ENCODE measurements at places on chromosomes 6 and 20.
A peak's percentile ranks its signal among the peaks of the same experiment; 100 is the strongest.

DNA sequence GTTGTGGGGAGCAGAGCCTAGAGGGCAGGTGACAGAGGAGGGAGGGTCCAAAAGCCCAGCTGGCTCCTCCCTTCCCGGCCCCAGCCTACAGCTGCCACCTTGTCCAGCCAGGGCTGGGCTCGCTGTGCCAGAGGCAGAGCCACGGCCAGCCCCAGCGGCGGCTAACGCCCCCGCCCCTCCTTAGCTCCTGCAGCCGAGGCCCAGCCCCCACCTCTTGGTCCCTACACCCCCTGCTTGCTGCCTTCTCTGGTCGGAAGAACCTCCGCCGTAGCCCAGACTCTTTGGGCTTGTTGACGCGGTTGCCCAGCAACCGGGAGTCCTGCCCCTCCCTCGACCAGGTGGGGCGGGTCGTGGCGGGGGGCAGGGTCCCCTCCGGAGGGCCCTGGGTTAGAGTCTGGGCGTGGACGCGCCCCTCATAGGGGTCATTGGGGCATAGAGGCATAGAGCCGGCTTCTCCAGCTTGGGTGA is 521 bp upstream of the LKAAEAR1 start:
- no peak for DNase-seq

DNA sequence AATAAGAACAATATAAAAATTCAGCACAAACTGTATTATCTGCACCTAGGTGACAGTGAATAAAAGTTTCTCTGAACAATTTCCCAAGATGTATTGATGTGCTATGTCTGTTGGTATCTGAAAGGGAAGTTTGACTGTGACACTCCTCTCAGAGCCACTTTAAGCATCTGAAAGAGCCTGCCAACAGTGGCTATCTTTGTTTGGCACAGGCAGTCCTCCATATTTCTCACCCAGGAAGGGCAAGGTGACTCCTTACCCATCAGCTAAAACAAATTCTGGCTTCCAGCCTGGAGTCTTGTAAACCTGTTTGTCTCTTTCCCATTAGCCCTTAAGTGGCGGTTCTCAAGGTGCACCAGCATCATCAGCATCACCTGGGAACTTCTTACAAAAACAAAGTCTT is 122.4 kb upstream of the VGLL2 start:
- DNase-seq: no peak

DNA sequence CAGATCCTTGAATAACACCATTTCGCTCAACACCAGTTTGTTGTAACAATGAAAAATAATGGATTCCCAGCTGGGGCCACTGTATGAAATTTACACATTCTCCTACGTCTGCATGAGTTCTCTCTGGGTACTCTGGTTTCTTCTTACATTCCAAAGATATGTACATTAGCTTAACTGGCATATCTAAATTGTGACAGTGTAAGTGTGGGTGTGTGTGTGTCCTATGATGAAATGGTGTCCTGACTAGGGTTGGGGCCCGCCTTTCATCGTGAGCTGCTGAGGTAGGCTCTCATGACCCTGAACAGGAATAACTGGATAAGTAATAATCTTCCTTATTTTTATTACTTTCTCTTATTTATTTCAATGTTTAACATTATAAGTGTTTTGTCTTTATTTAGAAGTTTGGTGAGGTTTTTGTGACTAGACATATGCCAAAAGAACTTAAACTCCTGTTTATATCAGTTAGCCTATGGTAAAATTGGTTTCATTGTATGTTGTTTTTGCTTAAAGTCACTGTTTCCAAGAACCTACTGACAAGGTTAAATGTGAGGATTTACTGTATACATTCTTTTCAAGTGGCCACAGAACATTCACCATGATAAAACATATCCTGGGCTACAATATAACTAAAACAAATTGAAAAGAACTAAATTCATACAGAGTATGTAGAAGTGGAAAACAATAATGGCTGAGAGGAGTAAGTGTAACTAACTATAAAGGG is 42.4 kb downstream of the RBL1 start:
- DNase-seq: no peak

DNA sequence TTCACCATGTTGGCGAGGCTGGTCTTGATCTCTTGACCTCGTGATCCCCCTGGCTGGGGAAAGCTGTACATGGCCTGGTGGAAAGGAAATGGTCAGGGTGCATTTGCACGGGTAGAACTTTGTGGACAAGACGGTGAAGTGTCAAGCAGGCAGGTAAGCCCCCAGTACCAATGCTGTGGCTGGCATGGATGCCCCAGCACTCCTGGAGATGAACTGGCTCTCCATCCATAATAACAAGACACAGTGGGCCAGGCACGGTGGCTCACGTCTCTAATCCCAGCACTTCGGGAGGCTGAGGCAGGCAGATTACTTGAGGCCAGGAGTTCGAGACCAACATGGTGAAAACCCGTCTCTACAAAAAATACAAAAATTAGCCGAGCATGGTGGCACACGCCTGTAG is 37.3 kb upstream of the TMEM181 start:
- DNase-seq: no peak

GRCh38 chr20:4613718-4614620 is 107.7 kb upstream of the PRND start:
- no peak for DNase-seq

GRCh38 chr20:61728786-61729770 is 336.6 kb downstream of the TAF4 start:
- no peak for DNase-seq

GRCh38 chr20:37827605-37828004 is 75.3 kb upstream of the VSTM2L start:
- no peak for DNase-seq

DNA sequence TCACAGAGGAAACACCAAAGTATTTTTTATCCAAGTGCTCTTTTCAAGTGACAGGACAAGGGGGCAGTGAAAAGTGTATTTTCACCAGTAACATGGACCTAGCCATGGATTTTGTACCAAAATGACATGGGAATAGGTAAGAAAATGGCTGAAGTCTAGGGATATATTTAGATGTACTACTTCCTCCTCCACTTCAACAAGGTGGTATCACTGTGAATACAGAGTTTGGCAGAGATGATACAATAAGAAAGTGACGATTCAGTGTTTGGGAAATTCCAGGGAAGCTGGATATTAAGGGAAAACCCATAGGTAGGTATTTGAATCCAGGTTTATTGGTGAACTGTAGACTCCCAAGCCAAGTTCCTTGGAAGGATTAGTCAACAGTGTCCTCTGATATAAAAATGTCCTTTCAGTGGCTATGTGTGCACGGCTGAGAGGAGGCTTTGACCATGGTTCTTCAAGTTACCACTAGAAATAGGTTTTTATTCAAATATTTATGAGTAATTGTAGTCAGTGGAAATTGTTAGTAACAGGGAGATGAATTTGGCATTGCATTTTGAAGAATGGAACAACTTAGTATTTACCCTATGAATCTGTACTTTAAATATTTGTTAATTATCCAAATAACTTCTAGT is 356.0 kb upstream of the CITED2 start:
- DNase-seq: no peak

- DNase-seq: no peak
These were observed 914 bp upstream of the RANBP9 start for GRCh38 chr6:13712599-13712898.

GRCh38 chr6:107699254-107699653 is 124.9 kb downstream of the SCML4 start:
- no peak for DNase-seq

GRCh38 chr20:18790787-18791186 is 22.8 kb upstream of the SCP2D1 start:
- no peak for DNase-seq

- no peak for DNase-seq
These were observed 84.5 kb upstream of the FYN start for GRCh38 chr6:111957623-111958315.

DNA sequence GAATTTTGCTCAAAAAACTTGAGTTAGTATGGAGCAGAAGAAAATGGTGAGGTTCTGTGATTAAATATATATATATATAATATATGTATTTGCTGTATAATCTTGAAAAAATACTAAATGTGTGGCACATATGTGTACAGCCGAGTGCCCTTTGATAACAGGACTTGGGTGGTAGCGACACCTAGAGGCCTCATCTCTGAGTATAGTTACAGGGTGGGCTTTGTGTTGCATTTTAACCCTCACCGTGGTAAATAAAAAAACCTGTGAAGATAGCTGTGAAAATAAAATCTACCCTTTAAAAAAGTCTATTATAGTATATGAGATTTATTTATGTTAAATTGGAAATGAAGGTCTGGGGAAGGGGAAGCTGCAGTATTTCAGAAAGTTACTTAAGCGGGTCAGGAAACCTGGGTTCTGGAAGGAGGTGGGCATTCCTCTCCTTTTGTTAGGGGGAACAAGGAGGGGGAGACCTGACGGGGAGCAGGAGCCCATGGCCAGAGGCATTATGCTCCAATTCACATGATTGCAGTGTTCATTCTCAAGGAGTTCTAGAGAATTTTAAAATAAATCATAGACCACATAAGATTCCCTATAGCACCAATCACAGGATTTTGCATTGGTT is 82.7 kb downstream of the SH3BGRL2 start:
- no peak for DNase-seq

- DNase-seq: no peak
These were observed 37.0 kb downstream of the RANBP9 start for GRCh38 chr6:13674533-13675190.

GRCh38 chr6:14348389-14348788 is 230.8 kb downstream of the CD83 start:
- no peak for DNase-seq

- no peak for DNase-seq
These were observed 78.3 kb upstream of the CLDN20 start for GRCh38 chr6:155185544-155185943.

GRCh38 chr6:83702077-83702476 is 6.8 kb downstream of the SNAP91 start:
- DNase-seq: no peak

GRCh38 chr6:130927305-130927704 is 100.1 kb downstream of the SMLR1 start:
- DNase-seq: no peak

DNA sequence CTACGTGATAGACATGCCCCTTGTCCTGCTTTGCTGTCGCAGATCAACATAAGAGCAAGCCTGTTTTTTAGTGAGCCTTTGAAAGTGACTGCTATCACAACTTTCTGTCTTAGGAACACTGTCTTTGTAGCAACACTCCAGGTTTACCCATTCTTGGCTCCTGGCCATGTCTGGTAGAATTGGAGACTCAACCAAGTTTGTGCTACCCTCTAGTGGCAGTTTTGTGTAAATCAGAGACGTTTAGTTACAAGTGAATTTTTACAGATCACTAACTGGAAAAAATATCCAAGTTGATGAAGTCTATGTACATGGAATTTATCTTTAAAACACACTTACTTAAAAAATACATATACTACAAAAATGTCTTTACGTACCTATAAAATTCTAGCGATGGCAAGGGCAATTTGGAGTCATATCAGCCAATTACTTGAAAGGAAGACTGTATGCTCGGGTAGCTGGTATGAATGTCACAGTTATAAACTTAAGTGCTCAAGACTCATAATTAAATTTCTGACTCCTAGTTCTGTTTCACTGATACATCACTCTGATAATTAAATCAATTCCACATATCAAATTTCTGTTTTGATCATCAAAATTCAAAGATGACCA is 101.4 kb downstream of the ADGB start:
- DNase-seq: peak; percentile 69

DNA sequence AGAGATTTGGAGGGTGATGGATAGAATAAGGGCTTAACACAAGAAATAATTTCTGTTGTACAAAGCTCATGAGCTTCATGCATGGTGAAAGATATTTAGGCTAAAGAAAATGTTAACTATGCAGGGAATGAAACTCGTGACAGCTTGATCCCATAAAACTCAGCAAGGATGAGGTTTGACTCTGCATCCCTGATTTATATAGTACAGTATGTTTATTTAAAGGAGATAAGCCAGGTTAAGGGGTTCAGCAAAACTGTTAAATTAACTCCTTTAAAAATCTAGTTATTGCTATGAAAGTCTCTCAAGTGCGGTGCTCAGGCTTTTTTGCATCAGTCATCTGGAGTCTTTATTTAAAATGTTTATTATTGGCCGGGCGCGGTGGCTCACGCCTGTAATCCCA is 326.4 kb downstream of the LAMA2 start:
- no peak for DNase-seq

DNA sequence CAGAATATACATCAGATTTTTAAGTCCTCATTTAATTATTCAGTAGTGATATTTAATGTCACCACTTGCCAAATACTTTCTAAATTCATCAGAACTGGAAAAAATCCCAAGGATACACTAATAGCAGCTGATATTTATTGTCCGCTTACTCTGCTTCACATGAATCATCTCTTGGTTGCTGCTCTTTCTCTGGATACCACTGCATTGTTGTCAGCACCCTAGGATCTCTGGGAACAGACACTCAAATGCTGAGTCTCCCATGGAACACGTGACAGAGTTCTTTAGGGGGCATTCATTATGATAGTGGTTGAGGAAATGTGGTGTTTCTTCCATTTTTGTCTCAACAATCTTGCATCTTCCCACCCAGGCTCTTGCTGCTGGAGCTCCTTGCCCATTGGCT is 318.0 kb downstream of the RFPL4B start:
- DNase-seq: peak; percentile 15

DNA sequence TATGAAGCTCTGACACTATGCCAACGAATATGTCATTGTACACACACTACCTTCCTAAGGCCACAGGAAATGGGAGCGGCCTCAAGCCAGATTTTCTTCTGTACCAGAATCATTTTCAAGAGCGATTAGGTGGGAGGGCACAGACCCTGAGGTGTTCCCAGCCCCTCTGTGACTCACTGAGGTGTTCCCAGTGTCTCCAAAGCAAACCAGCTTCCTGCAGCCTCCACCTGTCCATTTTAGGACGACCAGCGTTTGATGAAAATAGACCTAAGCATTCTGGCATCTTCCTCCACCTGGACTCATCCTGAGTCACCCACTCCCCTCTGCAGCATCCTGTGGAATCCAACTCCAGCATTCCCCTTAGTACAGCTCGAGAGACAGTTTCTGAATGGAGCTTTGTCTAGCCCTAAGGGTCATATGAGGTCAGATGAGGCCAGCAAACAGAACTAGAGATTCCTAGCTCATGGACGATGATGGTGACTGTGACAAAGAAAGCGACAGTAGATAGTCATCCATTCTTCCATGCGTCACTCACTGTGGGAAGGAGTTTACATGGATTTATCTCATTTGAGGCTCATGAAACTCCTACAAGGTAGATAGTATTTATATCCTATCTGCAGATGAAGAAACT is 203.4 kb downstream of the PTPRT start:
- no peak for DNase-seq

DNA sequence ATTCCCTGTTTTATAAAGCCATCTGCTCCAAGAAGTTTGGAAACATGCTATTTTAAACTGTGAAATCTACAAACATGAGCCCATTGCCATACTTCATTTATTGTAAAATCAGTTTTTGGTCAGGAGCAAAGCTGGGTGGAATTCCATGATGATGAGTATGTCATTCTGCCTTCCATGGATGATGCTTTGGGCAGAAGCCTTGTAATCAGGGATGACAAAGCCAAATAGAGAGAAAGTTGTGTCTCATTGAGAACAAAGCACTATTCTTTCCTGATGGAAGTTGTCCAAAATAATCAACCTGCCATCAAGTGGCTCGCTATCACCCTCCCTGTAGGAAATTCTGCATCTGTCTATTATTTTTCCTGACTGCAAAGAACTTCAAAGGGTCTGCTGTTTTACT is 313.0 kb upstream of the DEFB112 start:
- DNase-seq: no peak

GRCh38 chr20:44182863-44183262 is 4.1 kb downstream of the JPH2 start:
- no peak for DNase-seq

- DNase-seq: no peak
These were observed 41.9 kb upstream of the TMEM170B start for GRCh38 chr6:11495565-11496145.

Data from AG04450 (cell line).